ENCODE measurements at places on chromosomes 6 and 20.

DNA sequence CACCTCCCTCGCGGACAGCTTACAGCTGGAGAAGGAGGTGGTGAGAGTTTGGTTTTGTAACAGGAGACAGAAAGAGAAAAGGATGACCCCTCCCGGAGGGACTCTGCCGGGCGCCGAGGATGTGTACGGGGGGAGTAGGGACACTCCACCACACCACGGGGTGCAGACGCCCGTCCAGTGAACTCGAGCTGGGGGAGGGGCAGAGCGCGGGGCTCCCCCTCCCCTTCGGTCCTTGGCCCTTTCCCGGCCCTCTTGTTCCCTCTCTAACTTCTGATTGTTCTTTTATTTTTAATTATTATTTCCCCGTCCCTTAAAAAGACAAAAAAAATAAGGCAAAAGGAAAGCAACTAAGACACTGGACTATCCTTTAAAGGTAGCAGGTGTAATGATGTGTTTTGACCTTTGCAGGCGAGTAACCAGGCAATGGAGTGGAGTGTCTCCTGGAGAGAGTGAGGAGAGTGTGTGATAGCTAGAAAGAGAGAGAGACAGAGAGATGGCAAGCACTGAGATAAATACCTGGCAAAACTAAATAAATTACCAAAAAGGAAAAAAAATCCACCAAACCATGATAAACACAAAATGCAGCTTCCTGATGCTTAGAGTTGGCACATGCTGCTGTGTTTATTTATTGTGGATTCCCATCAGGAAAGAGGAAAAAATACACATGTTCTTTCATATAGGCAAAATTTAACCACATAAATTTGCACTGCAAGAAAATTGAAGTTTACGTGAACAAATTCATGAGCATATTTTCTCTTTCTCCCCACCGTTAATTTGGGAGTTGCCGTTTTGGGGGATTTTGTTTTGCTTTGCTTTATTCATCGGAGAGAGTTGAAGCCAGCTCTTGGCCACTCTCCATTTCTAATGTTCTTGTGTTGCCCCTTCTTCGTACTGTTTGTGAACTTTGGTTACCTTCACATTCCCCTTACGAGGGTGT, 1.9 kb downstream of the POU3F2 start:
- DNase-seq = no peak

GRCh38 chr20:4937407-4938319, 63.6 kb downstream of the SLC23A2 start:
- peak; percentile 88 for DNase-seq

GRCh38 chr6:152984513-152984872, 1.7 kb upstream of the FBXO5 start:
- no peak for DNase-seq

DNA sequence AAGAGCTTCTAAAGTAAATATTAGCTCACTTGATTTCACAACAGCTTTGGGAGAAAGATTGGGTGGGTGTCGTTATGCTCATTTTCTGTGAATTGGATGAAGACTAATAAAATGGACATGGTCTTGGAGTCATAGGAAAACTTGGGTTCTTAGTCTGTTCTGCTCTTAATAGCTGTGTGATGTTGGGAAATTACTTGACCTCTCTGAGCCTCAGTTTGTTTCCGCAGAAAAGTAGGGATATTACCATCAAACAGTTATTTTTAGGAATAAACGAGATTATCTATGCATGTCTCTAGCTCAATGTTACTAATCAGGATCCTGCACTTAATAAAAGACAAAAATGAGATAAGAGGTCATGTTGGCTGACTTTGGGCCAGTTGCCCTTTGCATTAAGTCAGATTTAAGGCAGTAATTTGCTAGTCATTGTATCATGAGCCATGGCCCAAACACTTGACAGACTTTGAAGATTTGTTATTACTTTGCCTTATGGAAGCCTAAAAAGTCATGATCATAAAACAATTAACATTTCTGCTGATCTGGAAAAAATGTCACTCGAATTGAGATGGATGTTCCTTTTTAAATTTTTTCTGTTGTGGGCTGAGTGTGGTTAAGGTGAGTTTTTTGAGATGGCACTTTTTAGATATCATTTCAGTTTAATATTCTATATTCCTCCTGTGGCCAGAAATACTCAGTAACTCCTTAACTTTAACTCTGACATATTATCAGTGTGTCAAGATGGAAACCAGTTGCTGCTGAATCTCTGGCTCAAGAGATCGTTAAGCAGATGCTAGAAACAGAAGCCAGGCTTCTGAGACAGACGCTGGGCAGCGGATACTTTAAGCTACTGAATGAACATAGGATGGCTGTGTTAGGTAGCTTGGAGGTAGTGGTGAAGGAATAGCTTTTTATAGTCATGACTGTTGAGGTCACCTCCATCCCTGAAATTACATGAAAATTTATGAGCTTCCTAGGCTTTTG, 291.6 kb downstream of the PHF3 start:
- DNase-seq = no peak

DNA sequence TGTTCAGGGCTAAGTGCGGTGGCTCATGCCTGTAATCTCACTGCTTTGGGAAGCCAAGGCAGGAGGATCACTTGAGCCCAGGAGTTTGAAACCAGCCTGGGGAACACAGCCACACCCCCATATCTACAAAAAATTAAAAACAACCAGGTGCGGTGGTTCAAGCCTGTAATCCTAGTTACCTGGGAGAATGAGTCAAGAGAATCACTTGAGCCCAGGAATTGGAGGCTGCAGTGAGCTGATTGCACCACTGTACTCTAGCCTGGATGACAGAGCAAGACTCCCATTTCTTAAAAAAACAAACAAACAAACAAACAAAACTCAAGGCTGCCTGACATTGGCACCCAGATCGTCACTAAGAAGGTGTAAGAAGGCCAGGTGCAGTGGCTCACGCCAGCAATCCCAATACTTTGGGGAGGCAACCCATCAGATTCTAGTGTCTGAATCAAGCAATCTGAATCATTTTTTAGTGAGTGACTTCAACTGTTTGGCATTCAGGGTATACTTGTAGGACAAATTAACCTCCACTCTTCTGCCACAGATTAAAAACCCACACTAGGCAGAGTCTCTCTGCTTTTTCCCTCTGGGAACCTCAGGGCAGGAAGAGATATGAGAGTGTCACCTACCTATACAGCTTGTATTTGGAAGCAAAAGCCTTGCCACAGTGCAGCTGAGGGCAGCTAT, 6.1 kb downstream of the PLAGL2 start:
- no peak for DNase-seq

DNA sequence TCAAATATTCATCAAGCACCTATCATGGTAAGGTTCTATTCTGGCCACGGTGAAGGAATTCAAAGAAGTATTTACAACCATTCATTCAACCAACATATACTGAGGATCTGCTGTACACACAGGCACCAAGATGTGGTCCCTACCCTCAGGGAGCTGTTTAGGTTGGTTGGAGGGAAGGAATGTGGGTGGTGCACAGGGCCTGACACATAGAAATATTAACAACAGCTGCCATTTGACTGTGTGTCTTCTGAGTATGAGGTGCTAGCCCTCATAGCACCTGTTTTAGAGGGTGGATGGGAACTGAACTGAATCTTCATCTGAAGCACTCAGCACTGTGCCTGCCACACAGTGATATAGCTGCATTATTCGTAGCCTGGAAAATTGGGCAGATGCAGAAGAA, 7.3 kb downstream of the SNPH start:
- DNase-seq = no peak

GRCh38 chr20:36128463-36129159, 25.9 kb upstream of the EPB41L1 start:
- no peak for DNase-seq

DNA sequence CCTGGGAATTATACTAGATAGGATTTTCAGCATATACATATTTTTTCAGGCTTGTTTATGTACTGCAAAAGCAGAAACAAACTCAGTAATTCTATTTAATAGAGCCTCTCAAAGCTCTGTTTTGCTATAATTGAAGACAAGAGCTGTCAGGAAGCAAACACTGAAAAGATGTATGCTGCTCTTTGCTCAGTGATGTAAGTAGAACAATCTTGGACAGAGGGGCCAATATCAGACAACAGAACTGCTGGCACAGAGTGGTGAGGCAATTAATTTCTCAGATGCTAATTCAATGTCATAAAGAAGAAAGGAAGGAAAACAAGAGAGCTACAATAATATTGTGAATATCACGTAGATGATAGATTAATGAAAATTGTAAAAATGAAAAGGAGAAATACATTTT, 663.3 kb upstream of the ADGRB3 start:
- DNase-seq = no peak

GRCh38 chr6:131917763-131918649, 33.2 kb downstream of the CCN2 start:
- no peak for DNase-seq

DNA sequence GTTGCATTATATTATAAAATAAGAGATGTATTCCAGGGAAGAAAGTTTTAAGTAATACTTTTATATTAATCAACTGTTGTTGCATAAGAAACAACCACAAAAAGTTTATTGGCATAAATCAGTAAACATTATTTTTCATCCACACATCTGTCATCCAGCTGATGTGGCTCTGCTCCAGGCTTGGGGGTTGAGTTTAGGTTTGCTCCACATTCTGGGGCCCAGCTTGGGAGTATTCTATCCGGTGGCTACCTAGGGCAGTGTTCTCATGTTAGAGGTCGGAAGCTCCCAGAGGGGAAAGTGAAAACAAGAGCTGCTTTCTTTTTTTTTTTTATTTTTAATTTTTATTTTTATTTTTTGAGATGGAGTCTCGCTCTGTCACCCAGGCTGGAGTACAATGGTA, 728.4 kb upstream of the FLRT3 start:
- no peak for DNase-seq

DNA sequence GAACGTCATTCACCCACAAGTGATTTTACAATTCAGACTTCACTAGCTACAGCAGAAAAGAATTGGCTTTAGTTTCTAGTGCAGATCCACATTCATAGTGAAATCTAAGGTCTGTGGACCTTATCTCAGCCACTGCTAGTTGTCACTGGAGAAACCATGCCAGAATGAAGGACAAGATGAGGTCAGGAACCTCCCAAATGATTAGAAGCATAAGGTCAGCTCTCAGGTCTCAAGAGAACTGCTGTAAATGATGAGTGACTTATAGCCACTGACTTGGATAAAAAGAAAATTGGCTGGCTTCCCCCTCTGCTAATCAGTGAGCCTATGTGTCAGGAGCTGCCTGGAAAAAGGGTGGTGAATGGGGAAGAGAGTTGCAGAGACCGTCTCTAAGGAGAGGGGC, 265.3 kb upstream of the BMP2 start:
- no peak for DNase-seq

All from NCI-H2081 treated with DMSO at 0.1 percent for 48 hours (cell line).